ENCODE measurements at places on chromosomes 6 and 20. TPM values are rescaled to one million over a fixed set of nuclear protein-coding genes. Genes with fewer than 3 reads are reported as not detected.

The C20orf141 gene
- 0.50 TPM for total RNA-seq

The NTSR1 gene
- total RNA-seq, result 0.50 TPM

The PSORS1C2 gene
- total RNA-seq, result not detected

The PAX1 gene
- total RNA-seq, result not detected

The SLC32A1 gene
- total RNA-seq, result not detected

The MMP24 gene
- total RNA-seq, result 0.23 TPM

GRCh38 chr20:39698752-39699151 is 736.6 kb downstream of the DHX35 start:
- DNase-seq, result no peak

- DNase-seq, result no peak
These were observed 14.4 kb downstream of the KPNA5 start for GRCh38 chr6:116695401-116695800.

- no peak for DNase-seq
These were observed 7.2 kb downstream of the UTRN start for GRCh38 chr6:144292372-144292771.

GRCh38 chr6:105794239-105794638 is 291.9 kb upstream of the PRDM1 start:
- DNase-seq, result no peak

DNA sequence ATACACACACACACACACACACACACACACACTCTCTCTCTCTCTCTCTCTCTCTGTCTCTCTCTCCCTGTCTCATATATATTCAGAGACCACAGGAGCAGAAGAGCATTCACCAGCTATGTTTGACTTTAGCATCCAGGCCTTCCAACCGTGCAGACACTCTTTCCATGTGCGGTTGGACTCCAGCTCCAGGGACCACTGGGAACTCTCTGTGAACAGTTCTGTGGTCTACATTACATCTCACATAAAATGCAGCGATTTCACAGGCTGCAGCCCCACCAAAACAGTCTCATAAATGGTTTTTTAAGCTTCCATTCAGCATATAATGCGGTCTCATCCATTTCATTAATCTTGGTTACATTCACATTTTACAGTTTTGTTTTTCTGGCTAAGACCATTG is 508.4 kb upstream of the SULF2 start:
- DNase-seq, result no peak

DNA sequence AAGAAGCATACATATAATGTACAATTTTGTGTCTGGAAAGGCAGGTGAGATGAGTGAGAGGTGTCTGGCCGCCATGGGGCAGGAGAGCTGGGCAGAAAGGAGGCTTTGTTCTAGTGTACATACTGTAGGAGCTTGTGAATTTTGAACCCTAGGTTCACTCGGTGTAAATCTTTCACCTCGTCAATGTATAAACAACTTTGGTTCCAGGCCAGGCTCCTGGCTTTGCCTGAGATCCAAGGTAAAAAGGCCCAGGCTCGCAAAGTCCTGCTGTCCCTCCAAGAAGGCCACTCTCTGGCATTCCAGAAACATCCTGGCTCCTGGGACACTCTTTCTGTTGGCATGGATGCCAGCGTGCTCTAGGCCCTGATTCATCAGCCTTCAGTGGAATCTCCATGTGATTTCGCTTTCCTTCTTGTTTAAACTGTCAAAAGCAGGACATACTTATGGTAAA is 7.1 kb upstream of the SLC22A7 start:
- DNase-seq, result no peak

DNA sequence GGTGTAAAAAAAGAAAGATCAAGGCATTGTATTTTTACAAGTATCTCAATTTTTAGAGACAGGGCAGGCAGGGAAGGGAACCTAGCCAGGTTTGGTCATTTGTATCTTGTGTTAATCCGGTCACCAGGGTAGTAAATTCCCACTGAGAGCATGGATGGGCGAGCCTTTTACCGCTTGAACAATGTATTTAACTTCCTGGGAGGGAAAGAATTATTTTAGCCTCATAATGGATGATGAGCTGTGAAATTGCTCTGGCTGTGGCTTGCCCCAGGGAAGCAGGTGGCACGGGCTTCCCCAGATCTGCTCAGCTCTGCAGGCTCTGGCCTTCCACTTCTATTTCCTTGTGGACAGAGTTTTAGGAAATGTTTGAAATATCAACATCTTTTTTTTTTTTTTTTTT is 72.9 kb downstream of the TOX2 start:
- no peak for DNase-seq

DNA sequence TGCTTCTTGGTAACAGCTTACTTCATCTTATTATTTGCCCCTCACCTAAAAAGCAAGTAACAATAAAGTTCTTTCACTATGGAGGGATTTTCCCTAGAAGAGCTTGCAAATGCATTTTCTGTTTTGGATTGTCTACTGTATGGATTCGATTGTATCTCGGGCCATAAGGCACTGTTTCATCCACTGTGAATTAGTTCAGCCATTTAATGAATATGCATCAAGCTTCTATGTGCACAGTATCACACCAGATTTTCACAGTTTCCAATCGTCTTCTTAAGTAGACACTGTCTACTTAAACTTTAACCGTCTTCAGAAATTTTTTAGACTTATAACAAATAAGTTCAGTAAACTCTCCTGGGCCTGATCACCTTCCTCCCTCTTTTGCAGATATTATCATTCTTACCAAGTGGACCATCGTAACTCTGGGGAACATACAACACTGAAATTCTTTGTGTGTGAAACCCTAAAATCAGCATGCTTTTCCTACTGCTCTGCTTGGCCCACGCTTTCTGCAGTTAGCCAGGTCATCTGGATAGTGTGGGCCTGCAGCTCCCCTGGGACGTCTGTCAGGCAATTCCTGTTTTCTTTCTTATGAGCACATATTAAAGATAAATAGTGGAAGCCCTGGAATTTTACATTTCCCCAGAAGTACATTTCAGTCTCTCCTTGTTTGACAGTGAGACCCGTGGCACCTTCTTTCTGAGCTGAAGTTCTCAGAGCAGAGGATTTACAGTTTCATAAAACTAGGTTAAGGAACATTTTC is 136.5 kb upstream of the PDE10A start:
- DNase-seq, result no peak

DNA sequence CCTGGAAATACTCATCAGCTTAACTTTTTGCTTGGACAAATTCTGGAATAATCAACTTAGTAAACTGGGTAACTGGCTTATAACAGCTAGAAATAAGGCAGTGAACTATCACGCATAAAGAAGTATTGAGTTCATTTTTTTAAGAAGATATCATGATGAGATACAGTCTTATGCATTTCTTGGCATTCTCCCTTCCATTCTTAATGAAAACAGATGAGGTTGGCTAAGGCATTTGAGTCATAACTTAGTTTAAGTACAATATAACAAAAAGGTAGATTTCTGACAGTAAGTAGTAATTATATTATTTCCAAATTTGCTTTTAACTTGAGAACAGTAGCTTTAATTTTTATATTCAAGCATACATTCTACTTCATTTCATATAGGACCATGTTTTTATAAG is 56.1 kb downstream of the SAMD5 start:
- DNase-seq, result no peak
